Muscle of leg (tissue), 16 donors: ENCODE measurements at places on chromosomes 3 and 15.

DNA sequence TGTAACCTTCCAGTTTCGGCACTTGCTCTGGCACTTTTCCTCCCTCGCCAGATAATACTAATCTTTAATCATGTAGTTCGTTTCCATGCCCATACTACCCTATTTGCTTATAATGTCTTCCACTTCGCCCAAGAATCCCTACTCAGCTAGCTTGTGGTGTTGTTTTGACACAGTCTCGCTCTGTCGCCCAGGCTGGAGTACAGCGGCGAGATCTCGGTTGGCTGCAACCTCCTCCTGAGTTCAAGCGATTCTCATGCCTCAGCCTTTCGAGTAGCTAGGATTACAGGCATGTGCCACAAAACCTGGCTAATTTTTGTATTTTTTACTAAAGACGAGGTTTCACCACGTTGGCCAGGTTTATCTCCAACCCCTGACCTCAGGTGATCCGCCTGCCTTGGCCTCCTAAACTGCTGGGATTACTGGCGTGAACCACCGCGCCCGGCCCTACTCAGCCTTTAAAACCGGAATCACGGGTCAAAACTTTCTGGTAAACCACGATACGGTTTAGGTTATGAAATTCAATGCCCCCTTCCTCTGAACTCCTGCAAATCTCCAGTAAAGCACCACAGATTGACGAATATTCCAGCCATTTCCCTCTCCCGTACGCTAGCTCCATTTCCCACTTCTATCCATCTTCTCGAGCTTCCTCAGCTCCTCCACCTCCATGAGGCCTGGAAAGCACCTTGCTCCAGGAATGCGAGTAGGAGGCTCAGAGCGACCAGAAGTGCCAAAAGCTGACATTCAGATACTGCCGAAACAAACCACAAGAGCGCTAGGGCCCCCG is 878 bp upstream of the RAD51 start:
- DNase-seq: no peak

GRCh38 chr3:141804447-141804777 is 41.2 kb downstream of the GRK7 start:
- no peak for DNase-seq

DNA sequence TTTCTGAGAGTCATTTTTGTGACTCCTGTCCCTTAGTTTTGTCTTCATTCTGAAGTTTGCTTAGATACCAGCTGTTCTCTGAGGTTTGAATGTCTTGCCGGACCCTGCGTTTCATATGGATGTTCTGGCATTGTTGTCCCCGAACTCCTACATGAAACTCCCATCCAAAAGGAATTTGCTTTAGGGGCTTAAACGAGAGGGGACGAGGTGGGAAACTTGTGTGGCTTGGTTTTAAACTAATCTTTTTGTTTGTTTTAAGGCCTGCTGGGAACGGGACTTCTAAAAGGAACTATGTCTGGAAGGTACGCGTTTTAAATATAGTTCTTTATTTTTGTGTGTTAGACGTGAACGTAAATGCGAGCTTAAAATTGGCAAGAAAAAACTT is 679 bp downstream of the RPL35A start:
- DNase-seq: no peak

GRCh38 chr3:67018105-67018788 is 20.1 kb downstream of the KBTBD8 start:
- DNase-seq: no peak
